ENCODE measurements at places on chromosomes 3 and 15.

DNA sequence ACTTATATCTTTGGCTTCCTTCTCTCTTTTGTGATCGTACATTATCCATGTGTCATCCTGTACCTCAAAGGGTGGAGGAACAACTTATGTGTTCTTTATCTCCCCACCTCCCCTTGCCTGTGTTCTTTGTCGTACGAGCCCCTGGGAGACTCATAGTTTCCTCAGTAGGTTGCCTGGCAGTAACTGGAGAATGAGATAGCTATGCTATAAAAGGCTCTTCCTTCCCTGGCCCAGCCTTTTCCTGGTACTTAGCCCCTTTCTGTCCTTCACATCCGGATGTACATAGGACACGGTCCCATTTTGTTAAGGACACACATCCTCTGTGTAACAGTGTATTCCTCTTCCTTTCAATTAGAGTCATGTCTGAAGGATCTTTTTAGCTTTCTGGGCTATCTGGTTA is 32.1 kb downstream of the PLCL2 start:
- no peak for DNase-seq

DNA sequence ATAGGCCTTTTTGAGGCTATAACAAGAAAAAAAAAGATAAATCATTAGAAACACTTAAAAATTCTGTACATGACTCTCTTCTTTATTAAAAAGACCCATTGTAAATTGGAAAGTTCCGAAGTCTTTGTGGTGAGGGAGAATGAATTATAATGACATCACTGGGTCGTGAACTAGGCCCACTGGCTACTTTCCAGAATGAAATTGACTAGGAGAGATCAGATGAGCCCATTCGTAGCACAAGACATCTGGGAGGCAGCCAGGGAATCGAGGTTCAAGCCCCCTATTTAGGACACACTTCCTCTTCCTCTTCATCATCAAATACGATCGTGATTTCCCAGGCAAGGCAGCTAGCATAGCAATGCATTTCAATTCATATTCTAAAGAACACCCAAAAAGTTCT is 889.8 kb upstream of the NR2F2 start:
- no peak for DNase-seq

- no peak for DNase-seq
These were observed 282.1 kb downstream of the RPLP1 start for GRCh38 chr15:69734699-69735098.

DNA sequence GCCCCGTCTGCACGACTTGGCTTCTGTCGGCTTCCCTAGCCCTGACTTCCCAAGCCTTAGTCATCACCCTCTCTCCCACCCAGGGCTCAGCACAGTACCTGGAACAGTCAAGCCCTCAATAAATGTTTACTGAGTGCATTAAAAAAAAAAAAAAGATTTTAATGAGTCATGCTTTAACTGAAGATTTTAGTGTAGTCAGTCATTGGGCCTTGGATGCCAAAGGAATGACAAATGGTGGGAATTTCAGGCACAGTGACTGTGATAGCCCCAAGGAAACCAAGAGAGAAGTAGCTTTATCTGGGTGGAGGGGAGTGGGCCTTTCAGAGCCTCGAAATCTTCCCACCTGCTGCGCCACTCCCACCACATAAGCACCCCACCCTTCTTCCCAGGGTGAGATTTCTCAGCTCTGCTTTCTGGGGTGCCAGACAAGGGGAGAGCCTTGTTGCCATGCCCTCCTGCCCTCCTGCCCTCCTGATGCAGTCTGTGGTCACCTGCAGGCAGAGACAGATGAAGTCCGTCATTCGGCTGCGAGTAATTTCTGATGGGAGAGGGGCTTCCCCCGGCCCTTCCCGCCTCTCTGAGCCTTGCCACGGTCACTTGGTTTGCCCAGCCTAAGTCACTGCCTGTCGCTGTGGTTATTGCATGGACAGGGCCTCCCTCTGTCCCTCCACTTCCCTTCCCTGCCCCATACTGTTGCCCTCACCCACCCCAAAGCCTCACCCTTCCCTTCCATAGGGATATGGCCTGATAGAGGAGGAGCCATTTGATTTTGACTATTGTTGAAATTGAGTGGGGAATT is 41.8 kb downstream of the SMAD3 start:
- no peak for DNase-seq

GRCh38 chr15:65690778-65691177 is 69.0 kb downstream of the SLC24A1 start:
- DNase-seq: no peak
